ENCODE measurements at places on chromosomes 5 and 9.

GRCh38 chr9:117704597-117704996 is 394 bp downstream of the TLR4 start:
- DNase-seq: no peak

GRCh38 chr9:13758936-13759335 is 479.4 kb upstream of the MPDZ start:
- DNase-seq: no peak

- DNase-seq: no peak
Measured at GRCh38 chr5:95374061-95374460, 17.1 kb upstream of the FAM81B start.

DNA sequence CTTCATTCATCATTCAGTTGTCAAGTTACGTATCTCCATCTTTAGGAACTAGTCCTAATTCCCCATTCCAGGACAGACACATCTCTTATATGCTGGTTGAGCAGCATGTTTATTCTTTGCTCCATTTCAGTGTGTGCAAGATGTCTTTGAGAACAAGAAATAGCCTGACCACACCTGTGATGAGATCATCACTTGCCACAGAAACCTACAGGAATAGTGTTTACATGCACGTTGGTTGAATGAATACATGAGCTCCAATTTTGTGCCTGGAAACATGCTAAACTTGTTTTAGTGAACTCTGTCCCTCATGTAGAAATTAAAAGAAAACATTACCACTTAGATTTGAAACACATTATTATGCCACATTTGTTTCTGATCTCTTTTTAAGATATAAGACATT is 489.1 kb downstream of the CDH18 start:
- DNase-seq: no peak

GRCh38 chr9:90793729-90794128 is 7.9 kb upstream of the SYK start:
- DNase-seq: no peak

DNA sequence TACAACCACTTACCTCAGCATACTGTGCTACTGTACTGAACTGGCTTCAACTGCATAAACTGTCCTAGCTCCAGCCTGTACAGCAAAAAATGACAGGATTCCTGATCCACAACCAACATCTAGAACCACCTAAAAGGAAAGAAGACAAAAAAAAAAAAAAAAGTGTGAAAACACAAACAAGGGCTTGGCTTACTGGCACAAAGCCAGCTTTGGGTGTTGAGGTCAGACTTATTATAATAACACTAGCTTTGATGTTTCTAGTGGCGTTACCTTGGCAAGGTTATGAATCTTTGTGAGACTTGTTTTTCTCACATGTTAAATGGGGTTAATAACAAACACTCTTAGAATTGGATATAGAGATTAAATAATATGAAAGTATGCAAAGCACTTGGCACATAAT is 148.5 kb upstream of the PUM3 start:
- DNase-seq: no peak

- no peak for DNase-seq
Measured at GRCh38 chr5:112535356-112535755, 116.3 kb upstream of the EPB41L4A start.

- no peak for DNase-seq
Measured at GRCh38 chr5:57841676-57842363, 359.2 kb upstream of the ACTBL2 start.

DNA sequence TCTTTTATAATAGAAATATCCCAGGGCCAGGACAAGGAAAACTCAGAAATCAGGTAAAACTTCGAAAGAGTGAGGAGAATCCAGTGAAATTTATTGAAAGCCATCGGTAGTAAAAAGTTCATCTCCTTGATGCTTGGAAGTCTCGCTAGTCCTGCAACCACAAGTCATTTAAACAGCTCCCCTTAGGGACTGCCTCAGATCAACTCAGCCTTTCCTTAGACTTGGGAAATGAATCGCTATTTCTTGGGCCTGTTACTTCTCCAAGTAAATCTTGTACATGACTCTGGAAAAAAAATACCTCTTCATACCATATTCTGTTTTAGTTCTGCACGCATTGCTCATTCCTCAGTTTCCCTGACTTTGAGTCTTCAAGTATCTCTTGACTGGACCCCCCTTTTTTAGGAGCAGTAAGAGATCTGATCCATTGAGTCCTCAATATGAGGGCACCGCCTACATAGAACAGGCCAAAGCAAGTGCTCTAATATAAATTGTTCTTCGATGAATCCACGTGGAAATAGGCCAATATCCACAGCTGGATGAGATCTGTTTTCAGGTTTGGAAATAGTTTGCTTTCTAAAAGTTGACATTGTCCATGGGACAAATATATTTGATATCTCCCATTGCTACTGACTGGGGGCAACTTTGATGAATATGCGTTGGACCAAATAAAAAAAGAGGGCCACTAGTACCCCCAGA is 114.2 kb downstream of the PRDM6 start:
- no peak for DNase-seq

GRCh38 chr5:92616085-92616484 is 964.9 kb downstream of the NR2F1-AS1 start:
- DNase-seq: no peak

GRCh38 chr9:83247732-83248131 is 184.8 kb upstream of the RASEF start:
- no peak for DNase-seq

DNA sequence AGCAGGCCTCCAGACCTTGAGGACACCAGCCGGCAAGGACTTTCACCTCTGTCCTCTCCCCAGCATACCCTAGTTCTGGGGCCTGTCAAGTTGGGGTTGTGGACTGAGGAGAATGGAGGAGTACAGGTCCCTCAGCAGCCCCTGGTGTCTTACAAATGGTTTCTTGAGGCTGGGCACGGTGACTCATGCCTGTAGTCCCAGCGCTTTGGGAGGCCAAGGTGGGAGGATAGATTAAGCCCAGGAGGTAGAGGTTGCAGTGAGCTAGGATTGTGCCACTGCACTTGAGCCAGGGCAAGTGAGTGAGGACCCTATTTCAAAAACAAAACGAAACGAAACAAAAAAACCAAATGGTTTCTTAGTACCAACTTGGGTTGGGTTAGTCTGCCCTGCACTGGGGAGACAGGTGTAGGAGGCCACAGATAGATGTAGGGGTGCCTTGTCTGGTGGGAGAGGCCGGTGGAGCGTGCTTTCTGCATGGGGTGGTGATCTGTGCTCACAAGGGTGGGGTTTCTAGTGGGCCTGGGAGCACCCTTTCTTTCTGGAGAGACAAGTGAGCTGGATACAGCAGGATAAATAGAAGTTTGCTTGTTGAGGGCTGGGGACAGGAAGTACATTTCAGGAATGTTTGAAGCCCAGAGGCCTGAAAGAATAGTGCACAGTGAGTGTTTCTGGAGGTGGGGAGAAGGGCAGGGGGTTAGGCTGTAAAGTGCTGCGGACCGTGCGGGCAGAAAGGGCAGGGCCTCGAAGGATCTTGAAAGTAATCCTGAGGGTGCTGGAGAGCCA is 37.7 kb upstream of the PSD2 start:
- DNase-seq: no peak

- DNase-seq: no peak
Measured at GRCh38 chr9:100714372-100715099, 136.7 kb downstream of the CAVIN4 start.

DNA sequence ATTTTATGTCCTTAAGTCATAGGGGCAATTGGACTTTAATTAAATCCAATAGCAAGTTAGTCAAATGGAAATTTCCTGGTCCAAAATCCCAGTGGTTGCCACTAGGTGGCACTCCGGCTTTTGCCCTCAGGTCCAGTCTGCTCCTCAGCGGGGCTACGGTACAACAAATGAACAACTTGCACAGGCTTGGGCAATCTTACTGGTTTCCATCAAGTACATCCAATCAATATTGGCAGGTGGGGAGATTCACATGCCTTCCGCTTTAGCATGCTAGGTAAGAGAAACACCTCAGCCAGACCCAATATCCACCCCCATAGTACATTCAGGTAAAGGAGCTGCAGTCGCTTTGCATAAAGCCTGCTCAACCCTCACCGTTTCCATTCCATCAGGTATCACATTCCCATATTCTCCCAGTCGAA is 6.3 kb upstream of the MXD3 start:
- DNase-seq: peak; percentile 85

- DNase-seq: peak; percentile 60
Measured at GRCh38 chr5:149439899-149440542, 60.9 kb upstream of the IL17B start.

GRCh38 chr9:121646992-121647391 is 4.4 kb upstream of the DAB2IP start:
- DNase-seq: no peak

- DNase-seq: no peak
Measured at GRCh38 chr5:132459983-132460838, 30.4 kb downstream of the IRF1 start.

DNA sequence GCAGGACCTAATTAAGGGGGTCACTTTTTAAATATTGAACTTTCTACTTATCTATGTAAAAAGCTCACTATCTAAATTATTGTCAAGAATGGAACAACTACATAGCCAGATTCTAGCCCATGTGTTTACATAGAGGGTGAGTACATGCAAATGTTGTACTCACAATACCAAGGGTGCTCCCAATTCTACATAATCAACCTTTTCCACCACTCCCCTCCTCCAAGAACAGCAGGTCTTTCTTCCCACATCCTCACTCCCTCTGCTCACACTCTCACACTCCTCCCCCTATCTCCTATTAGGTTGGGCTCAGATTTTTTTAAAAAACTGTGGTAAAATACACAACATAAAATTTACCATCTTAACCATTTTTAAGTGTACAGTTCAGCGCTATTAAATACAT is 325.4 kb downstream of the ARL15 start:
- DNase-seq: no peak

DNA sequence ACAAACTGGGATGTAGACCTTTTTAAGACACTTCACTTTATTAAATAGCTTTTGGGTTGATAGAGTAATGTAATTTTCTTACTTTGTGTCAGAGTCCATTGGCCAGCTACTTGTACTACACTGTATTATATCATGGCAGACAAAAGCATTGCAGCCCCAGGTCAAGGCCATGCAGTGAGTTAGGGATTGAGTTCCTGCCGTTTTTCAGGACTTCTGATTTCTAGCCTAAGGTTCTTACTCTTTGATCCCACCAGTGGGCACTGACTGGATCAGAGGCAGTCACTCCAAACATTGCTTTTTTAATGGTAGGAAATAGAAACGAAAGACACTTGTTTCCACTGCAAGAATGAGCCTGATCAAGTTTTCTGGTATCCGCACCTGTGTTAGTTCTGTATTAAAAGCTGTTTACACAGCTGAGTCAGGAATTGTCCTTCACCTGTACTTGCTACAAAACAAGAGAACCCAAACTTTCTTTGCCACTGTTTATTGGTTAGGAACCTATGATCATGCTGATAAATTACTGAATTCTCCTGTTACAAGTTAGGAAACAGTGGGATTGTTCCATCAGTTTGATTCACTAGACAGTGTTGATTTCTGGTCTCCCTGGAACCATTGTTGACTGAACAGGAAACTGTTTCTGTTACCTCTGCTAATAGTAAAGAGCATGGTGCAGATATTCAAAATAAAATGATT is 22.1 kb downstream of the LRRC70 start:
- no peak for DNase-seq

DNA sequence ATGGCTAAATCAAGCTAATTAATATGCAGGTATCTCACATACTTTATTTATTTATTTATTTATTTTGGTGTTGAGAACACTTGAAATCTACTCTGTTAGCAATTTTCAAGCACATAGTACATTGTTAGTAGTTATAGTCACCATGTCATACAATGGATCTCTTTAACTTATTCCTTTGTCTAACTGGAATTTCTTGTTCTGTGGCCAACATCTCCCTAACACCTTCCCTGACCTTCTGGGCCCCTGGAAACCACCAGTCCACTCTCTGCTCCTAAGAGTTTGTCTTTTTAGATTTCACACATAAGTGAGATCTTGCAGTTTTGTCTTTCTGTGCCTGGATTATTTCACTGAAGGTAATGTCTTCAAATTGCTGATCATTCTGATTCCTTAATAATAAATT is 229.1 kb downstream of the SEMA5A start:
- DNase-seq: no peak

DNA sequence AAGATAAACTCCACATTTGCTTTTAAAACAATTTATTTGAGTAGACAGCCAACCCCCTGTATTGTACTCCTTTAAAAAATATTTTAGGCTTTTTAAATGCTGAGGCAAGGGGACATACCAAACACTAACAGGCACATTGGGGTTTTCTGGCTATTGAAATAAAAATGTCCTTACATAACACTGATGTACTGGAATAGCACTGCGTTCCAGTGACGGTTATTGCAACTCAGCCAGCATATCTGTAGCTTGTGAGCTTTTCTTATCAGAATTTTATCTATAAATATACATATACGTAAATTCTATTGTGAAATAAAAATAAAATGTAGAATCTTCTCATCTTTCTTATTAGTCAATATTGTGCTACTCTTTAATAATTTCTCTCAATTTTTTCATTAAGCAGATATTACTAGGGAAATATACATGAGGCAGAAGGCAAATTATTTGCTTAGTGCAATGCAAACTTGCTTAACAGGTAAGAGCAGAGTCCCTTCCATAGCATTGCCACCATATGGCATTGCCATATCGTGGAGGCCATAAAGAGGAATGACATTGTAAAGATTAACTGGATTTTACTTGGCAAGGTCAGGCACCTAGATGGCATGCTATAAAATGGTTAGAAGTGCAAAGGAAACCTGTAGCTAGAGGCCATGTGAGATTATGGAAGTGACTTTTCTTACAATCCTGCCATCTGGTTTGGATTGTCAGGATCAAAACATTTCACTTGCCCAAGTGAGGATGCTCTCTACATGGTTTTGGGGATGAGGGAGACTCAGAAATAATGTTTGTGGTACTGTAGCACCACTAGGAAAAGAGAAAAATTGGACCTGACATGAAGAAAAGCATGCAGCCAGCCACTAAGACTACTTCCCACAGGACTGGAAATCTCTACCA is 94.8 kb upstream of the CDKN2B start:
- DNase-seq: no peak

GRCh38 chr9:136534366-136534765 is 11.5 kb downstream of the NOTCH1 start:
- DNase-seq: no peak

GRCh38 chr5:130805036-130805435 is 360.0 kb downstream of the HINT1 start:
- no peak for DNase-seq

GRCh38 chr5:28809811-28810750 is 1771.7 kb upstream of the CDH9 start:
- no peak for DNase-seq

DNA sequence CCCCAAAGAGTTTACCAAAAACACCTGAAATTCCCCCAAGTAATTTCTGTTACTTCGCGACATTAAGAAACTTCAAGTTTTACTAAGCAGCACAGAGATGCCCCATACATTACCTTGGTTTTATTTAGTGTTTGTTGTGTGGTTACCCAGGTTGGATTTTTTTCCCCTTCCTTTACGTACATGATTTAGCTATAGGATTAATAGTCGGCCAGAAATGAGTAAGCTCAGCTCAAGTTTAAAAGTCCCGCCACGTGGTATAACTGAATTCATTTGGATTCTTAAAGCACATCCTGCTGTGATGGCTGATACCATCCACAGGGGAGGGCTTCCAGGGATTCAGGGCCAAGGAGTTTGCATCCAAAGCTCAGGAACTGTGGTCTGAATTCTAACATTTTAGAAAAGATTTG is 75.9 kb downstream of the DAP start:
- DNase-seq: no peak

Data from CD4-positive, CD25-positive, alpha-beta regulatory T cell (primary cell).